ENCODE measurements at places on chromosomes 5 and 9. TPM values are rescaled to one million over a fixed set of nuclear protein-coding genes. Genes with fewer than 3 reads are reported as not detected.

IL7R gene
- total RNA-seq = 7.8 TPM

CBY3 gene
- not detected for total RNA-seq

PRSS3 gene
- total RNA-seq = not detected

GPR150 gene
- 0.49 TPM for total RNA-seq

GLRA1 gene
- total RNA-seq = not detected

TRMO gene
- 15.6 TPM for total RNA-seq

CAVIN4 gene
- total RNA-seq = 0.31 TPM

MTMR12 gene
- total RNA-seq = 40.6 TPM

PROP1 gene
- total RNA-seq = not detected

LPAR1 gene
- total RNA-seq = 170 TPM

NR5A1 gene
- not detected for total RNA-seq

GZMA gene
- total RNA-seq = 5.3 TPM

CCDC171 gene
- total RNA-seq = 27.1 TPM

All from sciatic nerve (tissue), 2 donors.